ENCODE measurements at places on chromosomes 2 and 18. TPM values are rescaled to one million over a fixed set of nuclear protein-coding genes. Genes with fewer than 3 reads are reported as not detected.

ADD2 gene
- total RNA-seq = 0.90 TPM

CNTNAP5 gene
- total RNA-seq = 0.14 TPM

CDKL4 gene
- total RNA-seq = 0.99 TPM

GKN2 gene
- 0.24 TPM for total RNA-seq

CDCA7 gene
- 42.9 TPM for total RNA-seq

FLACC1 gene
- total RNA-seq = 1.7 TPM

SERPINB13 gene
- total RNA-seq = 0.99 TPM

MYCN gene
- 5.8 TPM for total RNA-seq

Data from thymus (tissue), 14 donors.